ENCODE measurements at places on chromosomes 4 and X.

DNA sequence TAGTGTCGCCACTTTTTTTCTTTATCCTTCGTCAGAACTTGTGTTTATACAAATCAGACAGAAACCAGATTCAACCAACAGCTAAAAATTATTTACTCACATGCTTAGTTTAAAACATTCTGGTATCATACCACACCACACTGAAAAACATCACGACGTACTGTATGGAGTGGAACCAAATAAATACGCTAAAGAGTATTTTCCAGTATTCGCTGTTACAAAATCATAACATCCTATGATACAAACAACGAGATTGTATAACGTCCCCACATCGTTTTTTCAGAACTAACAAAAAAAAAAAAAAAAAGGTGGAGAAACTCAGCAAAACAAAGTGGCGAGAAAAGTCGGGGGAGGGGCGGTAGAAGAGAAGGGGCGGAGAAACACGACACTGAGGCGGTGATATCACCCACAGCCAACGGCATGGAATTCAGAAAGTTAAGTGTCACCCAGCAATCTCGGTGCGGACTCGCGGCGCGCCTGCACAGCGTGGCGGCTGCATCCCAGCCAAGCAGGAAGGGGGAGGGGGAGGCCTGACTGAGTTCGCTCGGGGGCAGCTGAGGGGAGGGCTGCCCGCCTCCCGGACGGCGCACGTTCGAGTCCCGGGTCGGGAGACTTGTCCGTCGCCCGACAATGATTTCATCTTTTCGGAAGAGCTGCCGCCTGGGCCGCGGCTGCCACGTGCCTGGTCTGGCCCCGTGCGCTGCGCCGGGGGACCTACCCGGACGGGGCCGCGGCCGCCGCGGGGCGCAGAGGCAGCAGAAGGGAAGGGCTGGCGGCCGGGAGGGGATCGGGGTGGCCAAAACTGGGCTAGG lies 920 bp downstream of the SETD7 start:
- H3K4me3 ChIP-seq = peak overlapping the region; percentile 95
- H3K27ac ChIP-seq = peak overlapping the region; percentile 96
- H3K4me1 ChIP-seq = peaks cover 21% of the 10 kb centered on the region
- H3K36me3 ChIP-seq = no peaks in the 10 kb centered on the region
- no peaks in the 10 kb centered on the region for H3K27me3 ChIP-seq

DNA sequence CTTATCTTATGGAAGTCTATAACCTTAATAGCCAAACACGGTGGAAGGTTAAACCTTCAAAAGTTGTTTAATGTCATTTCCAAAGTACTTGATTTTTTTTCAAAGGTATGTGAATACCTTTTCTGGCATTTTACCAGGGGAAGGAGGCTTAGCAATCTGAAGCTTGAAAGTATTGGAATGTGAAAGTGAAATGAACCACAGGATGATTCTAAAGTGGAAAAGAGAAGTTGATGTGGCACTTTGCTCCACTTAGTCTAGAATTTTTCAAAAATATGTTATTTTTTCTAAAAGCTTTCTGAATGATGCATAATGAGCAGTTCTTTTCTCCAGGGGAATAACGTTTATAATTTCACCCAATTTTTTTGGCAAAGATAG lies 19.2 kb downstream of the PI4K2B start:
- no peak overlapping the region for H3K4me3 ChIP-seq
- H3K27me3 ChIP-seq = no peaks in the 10 kb centered on the region
- no peak for ATAC-seq
- no peaks in the 10 kb centered on the region for H3K36me3 ChIP-seq
- H3K27ac ChIP-seq = no peak overlapping the region
- no peaks in the 10 kb centered on the region for H3K4me1 ChIP-seq

DNA sequence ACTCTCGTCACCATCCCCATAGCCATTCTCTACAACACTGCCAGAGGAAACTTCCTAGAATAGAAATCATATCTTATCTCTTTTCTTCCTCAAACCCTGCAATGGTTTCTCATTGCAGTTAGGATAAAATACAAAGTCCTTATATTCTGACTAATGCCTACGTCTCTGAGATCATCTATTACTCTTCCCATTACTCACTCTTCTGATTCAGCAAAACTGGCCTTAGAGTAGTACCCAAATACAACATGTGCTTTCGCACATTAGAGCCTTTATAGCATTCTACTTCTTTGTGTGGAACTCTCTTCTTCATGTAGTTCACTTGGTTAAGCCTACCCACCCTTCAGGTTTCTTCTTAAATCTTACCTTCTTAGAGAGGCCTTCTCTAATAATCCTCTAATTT lies 28.0 kb downstream of the LHFPL1 start:
- H3K36me3 ChIP-seq = no peaks in the 10 kb centered on the region
- no peak for ATAC-seq
- no peak overlapping the region for H3K27ac ChIP-seq
- no peaks in the 10 kb centered on the region for H3K27me3 ChIP-seq
- H3K4me1 ChIP-seq = no peaks in the 10 kb centered on the region
- no peak overlapping the region for H3K4me3 ChIP-seq

GRCh38 chrX:33336783-33337182 lies 125.4 kb upstream of the DMD start:
- no peak overlapping the region for H3K27ac ChIP-seq
- no peaks in the 10 kb centered on the region for H3K4me1 ChIP-seq
- no peaks in the 10 kb centered on the region for H3K27me3 ChIP-seq
- no peak overlapping the region for H3K4me3 ChIP-seq
- no peaks in the 10 kb centered on the region for H3K36me3 ChIP-seq

DNA sequence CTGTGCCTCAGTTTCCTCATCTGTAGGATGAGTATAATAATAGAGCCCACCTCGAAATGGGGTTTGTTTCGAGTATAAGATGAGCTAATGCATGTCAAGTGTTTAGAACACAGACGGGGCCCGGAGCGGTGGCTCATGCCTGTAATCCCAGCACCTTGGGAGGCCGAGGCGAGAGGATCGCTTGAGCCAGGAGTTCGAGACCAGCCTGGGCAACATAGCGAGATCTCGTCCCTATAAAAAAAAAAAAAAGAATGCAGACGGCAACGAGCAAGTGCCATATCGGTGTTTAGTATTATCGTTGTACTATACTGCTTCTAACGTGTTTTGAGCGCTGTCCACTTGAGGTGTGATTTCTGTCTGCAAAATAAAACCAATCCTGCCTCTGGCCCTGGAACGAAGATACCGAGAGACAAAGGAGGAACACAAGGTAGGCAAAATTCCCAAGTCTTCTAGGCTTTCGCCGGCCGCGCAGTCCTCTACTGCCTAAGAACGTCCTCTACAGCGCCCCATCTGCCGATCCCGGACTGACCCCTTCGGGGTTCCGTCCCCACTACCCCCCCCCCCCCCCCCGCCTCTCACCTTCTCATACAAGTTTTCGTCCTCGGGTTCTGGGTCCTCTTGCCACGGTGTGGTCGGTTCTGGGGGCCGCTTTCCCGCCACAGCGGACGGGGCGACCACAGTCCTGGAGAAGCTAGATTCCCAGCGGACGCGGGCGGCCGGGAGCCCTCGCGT lies 442 bp downstream of the NDUFB11 start:
- H3K27me3 ChIP-seq = no peaks in the 10 kb centered on the region
- peak; percentile 9 for ATAC-seq
- no peaks in the 10 kb centered on the region for H3K4me1 ChIP-seq
- H3K36me3 ChIP-seq = no peaks in the 10 kb centered on the region
- peak overlapping the region; percentile 65 for H3K4me3 ChIP-seq
- H3K27ac ChIP-seq = peak overlapping the region; percentile 90

DNA sequence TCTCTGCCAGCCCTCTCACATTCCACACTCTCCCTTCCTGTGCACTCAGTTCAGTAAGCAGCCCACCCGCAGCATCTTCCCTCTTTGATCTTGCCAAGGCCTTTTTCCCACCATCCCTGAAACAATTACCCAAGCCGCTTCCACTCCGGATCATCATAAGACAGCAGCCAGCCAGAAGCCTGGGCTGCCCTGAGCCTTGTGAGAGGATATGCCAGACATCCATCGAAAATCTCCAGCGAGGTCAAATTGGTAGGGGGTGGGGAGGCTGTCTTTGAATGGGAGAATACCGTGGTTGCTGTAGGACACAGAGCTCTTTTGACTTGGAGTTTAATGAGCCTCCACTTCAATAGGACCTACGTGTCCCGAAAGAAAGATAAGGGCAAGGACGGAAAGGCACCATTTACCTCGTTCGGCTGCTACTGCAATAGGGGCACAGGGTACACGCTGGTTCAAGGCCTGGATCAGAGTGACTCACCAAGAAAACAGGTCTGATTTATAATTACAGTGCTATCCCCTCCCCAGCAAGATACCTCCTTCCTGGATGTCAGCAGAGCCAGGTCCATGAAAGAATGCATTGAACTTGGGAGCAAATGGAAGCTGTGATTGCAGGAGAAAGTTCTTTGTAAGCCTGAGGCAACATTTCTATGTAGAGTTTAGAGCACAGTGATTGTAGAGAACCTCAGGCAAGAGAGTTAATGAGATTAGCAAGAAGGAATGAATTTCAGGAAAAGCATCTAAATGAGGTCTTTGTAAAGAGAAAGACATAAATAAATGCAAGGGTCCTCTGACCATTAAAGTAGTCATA lies 39.5 kb downstream of the AMOT start:
- no peak overlapping the region for H3K4me3 ChIP-seq
- H3K4me1 ChIP-seq = no peaks in the 10 kb centered on the region
- H3K27ac ChIP-seq = no peak overlapping the region
- peaks cover 10% of the 10 kb centered on the region for H3K36me3 ChIP-seq
- no peak for ATAC-seq
- H3K27me3 ChIP-seq = no peaks in the 10 kb centered on the region

GRCh38 chr4:954211-955020 lies 19.0 kb downstream of the DGKQ start:
- H3K27ac ChIP-seq = no peak overlapping the region
- H3K4me3 ChIP-seq = no peak overlapping the region
- peaks cover 87% of the 10 kb centered on the region for H3K36me3 ChIP-seq
